Stimulated activated CD8-positive, alpha-beta memory T cell treated with anti-CD3 and anti-CD28 coated beads, Interleukin-4, amount 100 ng/mL, for 1 hour (primary cell): ENCODE measurements at places on chromosomes 6 and 20.

DNA sequence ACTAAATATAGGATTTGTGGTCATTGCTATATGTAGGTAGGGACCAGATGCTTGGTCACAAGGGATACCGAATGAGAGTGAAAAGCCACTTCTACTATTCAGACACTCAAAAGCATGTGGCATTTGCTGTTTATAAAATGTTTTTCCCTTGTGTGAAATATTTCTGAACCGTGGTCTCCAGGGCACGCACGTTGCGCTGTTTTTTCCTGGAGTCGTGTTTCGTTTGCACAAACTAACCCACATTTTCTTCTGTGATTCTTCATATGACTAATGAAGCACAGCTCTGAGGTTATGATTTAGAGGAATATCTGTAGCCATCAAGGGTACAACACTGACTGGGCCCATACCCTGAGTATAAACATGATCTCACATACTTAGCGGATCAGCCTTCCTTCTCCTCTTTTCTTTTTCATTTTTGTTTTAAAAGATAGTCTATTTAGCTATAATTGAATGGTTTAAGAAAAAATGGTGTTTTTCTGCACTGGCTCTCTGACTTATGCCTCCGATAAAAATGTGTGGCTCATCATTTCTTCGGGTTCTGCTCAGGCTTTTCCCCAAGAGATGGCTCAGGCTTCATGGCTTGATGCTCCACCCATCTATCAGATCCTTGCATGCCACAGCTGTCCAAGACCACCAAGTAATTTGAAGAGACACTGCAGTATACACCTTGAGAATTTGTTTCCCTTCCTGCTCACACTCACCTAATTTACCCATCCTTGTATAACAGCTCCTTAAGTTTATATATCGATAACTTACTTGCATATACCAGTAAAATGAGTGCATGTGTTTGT, 59.9 kb upstream of the HBS1L start:
- no peak for DNase-seq

DNA sequence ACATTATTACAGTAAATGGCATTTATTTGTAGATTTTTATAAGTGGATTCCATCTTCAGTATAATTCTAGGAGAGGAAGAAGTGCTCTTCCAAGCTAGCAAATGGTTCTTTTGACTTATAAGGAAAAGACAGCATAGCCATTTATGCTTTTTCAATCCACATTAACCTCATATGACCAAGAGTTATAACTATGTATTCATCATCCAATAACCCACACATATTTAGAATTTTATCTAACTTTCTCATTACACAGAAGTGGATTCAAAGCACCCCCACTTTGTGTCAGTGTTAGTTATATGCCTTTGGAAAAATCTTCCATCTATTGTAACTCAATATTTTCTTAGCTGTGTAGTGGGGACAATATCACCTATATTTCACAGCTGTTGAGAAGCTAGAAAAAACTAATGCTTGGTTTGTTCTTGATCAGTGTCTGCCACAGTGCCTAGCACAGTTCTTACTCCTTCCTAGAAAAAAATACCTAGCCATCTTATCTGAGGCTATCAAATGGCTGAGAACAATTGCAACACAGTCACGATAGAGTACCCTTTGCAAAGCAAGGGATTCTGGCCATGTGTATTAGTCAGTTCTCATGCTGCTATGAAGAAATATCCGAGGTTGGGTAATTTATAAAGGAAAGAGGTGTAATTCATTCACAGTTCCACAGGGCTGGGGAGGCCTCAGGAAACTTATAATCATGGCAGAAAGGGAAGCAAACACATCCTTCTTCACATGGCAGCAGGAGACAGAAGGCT, 986.3 kb downstream of the TFAP2A start:
- DNase-seq: no peak

- DNase-seq: no peak
These were observed 61.9 kb upstream of the PKIB start for GRCh38 chr6:122548281-122548680.

DNA sequence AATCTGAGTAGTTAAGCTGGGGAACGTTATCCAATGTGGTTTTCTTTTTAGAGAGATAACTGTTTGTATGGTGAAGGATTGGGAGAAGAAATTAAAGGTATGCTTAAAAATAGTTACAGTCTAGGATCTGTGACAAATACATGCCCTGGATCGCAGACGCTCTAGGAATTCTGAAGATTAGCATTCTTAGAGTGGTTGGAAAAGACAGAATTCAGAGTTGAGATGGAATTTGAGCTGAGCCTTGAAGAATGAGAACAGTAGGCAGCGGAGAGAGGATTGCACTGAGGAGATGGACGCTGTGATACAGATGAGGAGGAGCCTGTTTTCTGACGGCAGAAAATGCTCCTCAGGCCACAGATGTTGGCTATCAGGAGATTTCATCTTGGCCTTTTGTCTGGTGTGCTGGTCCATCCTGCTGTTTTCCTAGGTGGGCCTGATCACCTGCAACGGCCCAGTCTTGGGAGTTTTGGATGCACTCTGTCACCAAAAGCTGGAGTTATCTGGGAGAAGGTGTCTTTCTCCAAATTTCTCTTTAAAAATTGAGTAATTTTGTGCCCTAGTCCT, 48.3 kb upstream of the KIF25 start:
- no peak for DNase-seq

GRCh38 chr6:153073841-153074240, 57.2 kb downstream of the RGS17 start:
- DNase-seq: no peak

- no peak for DNase-seq
These were observed 22.7 kb upstream of the MCM3 start for GRCh38 chr6:52306972-52307870.

GRCh38 chr6:33160728-33161344, 31.4 kb downstream of the COL11A2 start:
- no peak for DNase-seq

DNA sequence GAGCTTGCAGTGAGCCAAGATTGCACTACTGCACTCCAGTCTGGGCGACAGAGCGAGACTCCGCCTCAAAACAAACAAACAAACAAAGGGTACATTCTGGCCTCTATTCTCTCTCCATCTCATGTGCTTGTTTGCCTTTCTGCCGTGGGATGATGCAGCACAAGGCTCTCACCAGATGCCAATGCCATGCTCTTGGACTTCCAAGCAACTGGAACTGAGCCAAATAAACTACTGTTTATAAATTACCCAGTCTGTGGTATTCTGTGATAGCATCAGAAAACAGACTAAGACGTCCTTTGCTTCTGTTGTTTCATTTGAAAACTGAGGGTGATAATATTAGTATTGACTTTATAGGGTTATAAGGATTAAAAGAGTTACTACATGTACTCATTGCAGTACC, 3.6 kb upstream of the BRD2 start:
- no peak for DNase-seq

DNA sequence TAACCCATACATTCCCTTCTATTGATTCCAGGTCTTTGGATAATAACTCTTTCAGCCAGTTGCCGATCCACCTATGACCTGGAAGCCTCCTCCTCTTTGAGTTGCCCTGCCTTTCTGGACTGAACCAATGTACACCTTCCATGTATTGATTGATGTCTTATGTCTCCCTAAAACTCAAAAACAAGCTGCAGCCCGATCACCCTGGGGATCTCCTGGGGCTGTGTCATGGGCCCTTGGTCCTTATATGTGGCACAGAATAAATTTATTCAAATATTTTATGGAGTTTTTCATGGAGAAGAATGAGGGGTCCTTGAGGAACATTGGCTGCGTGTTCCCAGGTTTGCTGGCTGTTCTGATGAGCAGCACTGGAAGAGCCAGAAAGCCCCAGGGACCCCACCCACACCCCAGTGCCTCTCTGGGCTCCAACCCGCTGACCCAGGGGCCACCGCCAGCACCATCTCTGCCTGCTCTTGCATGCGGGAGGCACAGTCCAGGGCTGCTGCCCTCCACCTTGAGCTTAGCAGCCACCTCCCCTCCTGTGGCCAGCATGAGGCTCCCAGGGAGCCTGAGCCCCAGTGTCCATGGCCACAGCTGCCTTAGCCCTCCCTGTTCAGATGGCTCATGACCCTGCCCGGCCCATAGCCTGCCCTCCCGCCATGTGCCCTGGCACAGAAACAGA, 36.5 kb upstream of the CST7 start:
- no peak for DNase-seq

DNA sequence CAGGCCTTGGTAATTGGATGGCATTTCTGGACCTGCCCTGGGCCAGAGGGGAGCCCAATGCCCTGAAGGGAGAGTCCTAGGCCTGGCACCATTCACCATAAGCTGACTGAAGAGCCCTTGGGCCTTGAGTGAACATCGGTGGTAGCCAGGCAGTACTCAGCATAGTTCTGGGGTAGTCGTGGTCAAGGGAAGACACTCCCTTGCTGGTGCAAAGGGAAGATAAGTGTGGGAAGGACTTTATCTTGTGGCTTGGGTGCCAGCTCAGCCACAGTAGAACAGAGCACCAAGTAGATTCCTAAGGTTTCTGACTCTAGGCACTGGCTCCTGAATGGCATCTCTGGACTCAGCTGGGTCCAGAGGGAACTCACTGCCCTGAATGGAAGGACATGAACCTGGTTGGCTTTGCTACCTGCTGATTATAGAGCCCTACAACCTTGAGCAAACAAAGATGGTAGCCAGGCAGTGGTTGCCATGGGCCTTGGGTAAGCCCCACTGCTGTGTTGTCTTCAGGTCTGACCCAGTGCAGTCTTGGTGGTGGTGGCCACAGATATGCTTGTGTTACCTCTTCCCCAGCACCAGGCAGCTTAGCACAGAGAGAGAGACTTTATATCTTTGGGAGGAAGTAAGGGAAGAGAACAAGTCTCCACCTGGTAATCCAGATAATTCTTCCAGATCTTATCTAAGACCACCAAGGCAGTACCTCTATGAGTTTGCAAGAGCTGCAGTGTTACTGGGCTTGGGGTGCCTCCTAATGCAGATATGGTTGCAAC, 83.5 kb downstream of the PRDM13 start:
- no peak for DNase-seq

GRCh38 chr6:26211963-26212362, 124.7 kb downstream of the HFE start:
- no peak for DNase-seq

DNA sequence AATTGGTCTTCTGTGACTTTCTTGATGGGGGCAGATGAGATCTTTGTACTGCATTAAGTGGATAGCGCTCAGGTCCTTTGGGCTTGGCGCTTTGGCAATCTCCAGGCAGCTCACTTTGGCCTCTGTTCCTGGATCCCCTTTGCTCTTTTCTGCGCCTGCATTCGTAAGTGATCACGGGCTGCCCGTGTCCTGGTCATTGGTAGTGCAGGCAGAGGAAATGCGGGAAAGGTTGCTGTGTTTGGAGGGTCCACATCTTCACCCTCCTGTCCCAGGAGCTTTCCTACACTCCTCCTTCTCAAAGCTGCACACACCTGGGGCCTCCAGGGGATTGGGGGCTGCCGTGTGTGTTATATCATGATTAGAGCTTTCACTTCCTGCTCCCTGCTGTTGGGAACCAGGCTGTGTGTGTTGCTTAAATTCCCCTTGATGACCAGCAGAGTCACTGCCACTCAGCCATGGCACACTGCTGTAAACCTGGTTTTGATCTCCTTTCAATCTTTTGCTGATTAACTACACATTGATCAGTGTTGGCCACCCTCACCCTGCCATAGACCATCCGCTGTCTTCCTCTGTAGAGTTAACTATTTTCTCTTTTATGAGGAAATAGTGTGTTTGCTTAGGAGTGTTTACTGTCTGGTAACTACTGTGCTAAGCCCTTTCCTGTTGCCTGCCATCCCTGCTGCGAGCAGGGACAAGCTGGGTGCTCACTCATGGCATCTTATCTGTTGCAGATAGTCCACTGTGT, 13.0 kb upstream of the SNHG17 start:
- no peak for DNase-seq

- DNase-seq: no peak
These were observed 607.1 kb downstream of the COL12A1 start for GRCh38 chr6:74598462-74599393.

GRCh38 chr6:31617010-31617409, 2.0 kb downstream of the AIF1 start:
- no peak for DNase-seq

- DNase-seq: no peak
These were observed 42.8 kb downstream of the HLA-DPB1 start for GRCh38 chr6:33118525-33119123.

DNA sequence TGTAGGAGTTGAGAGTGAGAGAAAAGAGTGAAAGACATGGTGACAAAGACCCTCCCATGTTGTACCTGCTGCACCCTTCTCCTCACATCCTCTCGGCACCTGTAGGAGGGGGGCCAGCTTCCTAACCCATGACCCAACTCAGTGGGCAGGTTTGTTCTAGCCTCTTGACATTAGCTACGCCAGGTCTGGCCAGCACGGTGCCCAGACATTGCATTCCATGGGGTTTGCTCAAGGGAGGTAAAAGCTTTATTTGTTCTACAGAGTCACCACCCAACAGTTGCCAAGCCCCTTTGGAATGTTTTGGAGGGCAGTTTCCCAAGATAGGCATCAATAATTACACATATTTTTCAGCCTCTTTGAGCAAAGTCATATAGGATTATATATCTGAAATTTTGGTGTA, 22.7 kb upstream of the TGM6 start:
- no peak for DNase-seq

DNA sequence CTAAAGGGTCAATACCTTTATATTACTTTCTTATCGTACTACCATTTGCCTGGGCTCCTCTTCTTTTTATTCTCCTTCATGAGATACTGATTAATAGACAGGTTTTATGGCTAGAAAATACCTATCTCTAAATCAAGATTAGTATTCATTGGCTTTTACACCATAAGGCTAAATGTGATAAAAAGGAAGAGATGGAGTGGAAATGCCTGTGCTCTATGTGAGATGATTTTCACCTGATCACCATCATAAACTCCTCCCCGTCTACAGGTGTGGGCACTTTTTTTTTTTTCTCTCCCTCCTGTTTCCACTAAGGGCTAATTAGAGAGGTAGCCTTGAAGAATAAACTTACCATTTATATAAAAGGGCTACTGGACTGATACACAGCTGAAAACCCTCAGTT, at the start of gene GLYATL3:
GLYATL3 (plus strand) TSS at position 301 of the 400 bp plus-strand sequence. CDS start 12,068 bp downstream, outside the sequence.
- DNase-seq: no peak

DNA sequence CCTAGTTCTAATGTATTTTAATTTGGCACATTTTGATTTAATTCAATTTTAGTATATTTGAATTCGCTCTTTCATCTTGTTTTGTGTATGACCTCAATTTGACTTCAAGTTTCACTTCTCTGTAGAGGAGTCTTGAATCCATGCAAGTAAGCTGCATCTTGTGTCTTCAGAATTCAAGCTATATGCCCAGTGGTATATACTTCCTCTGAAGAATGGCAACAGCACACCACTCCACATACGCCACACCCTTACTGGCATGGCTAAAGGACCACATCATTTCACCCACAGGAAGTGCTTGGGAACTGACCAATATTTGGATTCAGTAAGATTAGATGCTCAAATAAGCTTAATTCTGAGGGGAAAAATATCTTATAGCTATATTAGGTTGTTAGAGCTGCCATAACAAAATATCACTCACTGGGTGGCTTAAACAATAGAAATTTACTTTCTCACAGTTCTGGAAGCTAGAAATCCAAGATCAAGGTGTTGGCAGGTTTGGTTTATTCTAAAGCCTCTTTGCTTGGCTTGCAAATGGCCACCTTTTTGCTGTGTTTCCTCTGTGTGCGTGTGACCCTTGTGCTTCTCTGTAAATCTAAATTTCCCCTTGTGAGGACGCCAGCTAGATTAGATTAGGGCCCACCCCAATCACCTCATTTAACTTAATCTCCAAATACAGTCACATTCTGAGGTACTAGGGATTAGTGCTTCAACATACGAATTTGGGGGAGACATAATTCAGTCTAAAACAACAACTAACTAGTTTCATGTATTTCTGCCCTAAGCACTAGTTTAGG, 2.8 kb upstream of the ASF1A start:
- DNase-seq: no peak
